Left ventricle myocardium inferior (tissue), 1 donor: ENCODE measurements at places on chromosomes 13 and 19.

DNA sequence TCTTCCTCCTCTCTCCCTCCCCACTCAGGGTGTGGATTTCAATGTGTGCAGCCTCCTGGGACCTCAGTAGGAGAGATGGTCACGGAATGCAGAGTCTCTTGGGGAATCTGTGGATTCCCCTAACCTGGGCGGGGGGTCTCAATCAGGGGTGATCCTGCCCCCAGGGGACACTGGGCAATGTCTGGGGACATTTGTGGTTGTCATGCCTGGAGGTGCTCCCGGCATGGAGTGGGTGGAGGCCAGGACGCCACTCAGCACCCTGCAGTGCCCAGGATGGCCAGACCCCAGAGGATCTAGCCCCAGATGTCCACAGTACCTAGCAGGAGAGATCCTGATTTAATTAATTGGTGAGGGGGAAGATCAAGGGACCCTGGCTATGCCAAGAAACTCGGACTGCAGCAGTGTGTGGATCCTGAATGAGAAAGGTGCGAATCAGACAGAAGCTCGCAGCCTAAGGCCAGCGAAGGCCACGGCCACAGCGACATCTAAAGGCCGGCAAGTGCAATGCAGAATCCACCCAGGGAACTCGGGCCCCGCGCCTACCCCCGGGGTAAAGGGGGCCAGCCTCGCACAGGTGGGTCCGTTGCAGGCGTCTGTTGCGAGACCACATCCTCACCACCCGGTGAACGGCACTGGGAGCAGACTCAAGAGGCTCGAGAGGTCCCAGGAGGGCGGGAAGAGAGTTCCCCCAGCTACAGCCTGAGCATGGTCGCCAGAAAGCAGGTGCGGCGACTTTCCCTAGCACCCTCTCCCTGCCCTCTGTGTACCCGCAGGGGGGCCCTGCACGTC lies 88.8 kb downstream of the GNG7 start:
- DNase-seq, result peak; percentile 29

DNA sequence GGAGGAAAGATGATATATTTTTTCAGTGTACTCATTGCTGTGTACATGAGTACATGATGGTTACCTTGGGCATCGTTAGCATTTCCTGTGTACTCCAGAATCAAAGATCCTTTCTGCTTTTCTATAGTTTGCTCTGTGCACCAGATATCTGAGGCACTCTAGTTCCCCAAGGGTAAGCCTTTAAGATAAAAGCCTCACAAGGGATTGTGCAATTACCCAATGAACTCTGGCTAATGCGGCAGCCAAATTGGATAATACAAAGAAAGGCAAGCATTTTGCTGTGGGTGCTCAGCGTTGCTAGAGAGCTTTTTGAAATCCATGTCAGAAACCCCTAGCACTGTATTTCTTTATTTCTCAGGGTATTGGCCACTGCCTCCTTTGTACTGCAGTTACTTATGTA lies 2.9 kb downstream of the CYSLTR2 start:
- DNase-seq, result no peak

GRCh38 chr19:38734176-38734425 lies 10.2 kb downstream of the CAPN12 start:
- DNase-seq, result no peak

GRCh38 chr13:44058624-44059215 lies 179.0 kb downstream of the LACC1 start:
- no peak for DNase-seq

GRCh38 chr19:10550336-10550735 lies 6.6 kb downstream of the ATG4D start:
- no peak for DNase-seq

DNA sequence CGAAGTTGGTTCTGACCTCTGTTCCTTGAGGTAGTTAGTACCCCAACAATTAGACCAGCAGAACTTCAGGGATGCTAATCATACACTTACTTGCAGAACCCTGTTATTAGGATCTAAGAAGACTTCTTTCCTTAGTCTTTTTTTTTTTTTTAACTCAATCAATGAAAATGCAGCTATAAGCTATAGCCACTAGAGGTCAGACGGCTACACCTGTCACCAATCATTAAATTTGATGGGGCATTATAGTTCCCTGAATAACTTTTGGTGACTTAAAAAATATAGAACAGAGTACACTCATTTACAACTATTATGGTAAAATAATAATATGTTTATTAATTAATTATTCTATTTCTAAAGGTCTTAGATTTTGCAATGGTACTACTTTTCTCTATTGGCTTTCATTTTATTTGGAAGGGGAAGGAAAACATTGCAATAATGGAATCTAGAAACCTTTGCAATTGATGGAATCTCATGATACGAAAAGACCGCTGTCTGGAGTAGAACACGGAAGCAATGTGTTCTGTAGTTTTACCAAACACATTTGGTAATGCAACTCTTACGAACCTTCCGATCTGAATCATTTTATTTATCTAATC lies 483.2 kb downstream of the DIAPH3 start:
- DNase-seq, result no peak

- DNase-seq, result no peak
These were observed 71.6 kb downstream of the LATS2 start for GRCh38 chr13:20989656-20990321.

DNA sequence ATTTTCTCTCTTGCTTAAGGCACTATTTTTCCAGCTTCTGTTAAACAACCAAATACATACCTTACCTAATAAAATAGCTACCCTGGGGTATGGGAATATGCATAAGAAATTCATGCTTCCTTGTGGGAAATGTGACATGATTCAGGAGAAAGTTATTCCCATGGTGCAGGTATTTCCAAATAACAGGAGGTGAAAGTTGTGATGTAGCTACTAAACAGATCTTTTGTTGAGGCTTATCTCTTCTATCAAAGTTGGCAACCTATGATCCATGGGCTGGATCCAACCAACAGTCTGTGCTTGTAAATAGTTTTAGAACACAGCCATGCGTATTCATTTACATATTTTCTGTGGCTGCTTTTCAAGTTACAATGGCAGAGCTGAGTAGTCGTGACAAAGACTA lies 177.8 kb upstream of the NBEA start:
- no peak for DNase-seq

DNA sequence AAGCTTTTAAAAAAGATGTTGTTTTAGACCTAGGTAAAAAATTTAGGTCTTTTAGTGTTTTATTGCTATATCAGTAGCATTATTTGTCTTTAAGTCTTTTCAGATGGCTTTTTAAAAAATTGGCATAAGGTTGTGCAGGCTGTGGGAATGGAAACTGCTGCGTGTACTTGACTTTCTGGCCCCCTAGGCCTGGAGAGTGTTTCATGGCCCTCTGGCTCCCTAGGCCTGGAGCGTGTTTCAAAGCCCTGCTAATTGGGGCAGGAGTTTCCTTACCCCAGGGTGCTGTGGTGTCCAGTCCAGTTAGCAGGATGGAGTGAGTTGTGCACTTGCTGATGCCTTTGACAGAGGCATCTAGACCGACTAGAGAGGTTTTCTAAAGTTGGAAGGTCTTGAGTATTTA lies 23.8 kb downstream of the PRAM1 start:
- DNase-seq, result no peak

- peak; percentile 23 for DNase-seq
These were observed 24.8 kb upstream of the SLC1A5 start for GRCh38 chr19:46812977-46813838.

DNA sequence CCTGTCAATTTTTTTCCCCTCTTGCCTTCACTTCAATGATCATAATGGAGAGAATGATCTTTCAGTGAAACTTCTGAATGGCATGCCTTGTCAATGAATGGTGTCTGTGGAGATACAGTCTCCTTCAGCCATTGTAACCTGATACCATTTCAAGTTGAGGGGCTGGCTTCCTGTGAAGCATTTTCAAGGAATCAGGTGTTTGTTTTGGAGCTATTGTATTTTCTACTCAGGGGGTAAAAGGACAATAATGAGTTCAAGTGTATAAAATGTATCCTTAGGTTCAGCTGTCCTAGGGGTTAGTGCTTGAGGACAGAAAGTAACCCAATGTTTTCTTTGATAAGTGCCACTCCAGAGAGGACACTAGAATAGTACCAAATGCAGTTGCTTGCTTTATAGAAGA lies 23.8 kb upstream of the CBY2 start:
- no peak for DNase-seq

DNA sequence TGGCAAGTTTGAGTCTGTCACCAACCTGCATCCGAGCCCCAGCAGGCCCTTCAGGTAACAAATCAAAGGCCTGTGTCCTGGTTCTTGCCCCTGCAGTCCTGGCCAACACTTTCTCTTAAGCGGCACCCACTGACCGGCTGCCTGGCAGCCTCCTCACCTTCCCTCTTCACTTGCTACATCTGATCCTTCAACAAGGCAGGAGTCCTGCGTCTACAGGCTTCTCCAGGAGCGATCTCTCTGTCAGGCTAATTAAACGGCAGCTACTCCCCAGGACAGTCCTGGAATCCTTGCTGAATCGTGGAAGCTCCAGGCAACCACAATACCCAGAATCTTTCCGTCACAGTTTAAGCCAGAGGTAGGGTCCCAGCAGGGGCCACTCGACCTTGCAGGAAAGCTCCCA lies 41.1 kb upstream of the GAS6 start:
- DNase-seq, result no peak

- DNase-seq, result no peak
These were observed 799.7 kb downstream of the DACH1 start for GRCh38 chr13:71067165-71067815.

GRCh38 chr19:42474743-42475142 lies 32.0 kb upstream of the CXCL17 start:
- DNase-seq, result no peak

- no peak for DNase-seq
These were observed 58.4 kb downstream of the SPRYD7 start for GRCh38 chr13:49877629-49878218.

GRCh38 chr13:107034236-107034872 lies 466.4 kb upstream of the ARGLU1 start:
- no peak for DNase-seq

DNA sequence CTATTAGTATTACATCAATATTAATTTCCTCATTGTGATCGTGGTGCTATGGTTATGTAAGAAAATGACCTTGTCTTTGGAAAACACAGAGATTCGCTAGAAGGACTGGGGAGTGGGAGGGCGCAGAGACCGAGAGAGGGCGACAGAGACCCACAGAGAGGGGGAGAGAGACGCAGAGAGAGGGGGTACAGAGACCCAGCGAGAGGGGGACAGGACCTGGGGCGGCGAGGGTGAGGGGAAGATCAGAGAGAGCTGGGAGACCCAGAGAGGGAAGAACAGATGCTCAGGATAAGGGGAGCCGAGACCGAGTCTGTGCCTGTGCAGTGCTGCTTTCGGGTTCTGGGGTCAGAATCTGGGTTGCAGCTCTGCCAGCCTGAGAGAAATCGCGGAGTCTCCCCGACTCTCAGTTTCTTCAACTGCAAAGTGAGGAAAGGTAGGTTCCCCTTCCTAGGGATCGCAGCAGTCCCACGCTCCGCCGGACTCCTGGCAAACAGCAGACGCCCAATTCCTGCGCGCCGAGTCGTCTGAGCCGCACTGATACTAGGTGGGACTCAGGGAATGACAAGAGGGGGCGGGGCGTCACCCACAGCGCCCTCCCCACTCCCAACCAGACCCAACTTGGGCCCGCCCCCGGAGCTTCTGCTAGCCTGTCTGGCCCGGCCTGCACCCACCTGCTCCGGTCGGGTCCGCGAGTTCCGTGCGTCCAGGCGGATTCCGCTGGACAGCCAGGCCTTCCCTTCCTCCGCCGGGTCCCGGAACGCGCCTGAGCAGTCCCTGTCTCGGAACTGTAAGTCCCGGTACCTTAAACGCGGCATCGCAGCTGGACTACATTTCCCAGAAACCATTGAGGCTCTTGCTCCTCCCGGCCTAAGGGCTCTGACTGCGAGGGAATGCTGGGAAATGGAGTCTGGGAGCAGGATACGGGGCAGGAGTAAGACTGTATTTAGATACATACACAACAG lies 15.3 kb downstream of the IZUMO2 start:
- peak; percentile 92 for DNase-seq

DNA sequence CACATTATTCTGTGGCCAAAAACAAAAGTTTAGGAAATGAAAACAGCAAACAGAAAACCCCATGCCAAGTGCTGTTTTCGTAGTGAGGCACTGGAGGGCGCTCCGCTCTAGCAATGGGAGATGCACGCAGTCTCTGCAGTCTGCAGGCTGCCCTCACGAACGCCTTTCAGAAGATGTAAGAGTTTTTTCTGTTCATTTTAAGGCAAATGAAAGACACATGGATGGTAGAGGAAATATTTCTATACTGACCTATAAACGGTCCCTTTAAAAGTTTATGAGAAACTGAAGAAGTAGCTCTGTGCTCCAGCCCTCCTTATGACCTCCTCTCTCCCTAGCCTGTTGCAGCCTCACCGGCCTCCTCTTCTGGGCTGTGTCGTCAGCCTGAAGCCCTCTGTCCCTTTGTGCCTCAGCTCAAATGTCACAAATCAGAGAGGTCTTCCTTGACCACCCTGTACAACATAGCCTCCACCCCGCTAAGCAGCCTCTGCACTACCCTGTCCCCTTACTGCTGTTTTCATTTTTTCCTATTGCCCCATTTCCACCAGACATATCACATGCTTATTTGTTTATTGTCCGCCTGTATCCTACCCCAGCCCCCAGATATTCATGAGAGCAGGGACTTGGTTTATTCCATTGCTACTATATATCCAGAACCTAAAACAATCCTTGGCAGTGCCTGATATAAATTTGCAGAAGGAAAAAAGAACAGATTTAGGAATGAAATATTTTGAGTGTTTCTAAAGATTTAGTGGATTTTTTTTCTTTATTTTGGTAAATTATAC lies 116.4 kb downstream of the TM9SF2 start:
- DNase-seq, result no peak

DNA sequence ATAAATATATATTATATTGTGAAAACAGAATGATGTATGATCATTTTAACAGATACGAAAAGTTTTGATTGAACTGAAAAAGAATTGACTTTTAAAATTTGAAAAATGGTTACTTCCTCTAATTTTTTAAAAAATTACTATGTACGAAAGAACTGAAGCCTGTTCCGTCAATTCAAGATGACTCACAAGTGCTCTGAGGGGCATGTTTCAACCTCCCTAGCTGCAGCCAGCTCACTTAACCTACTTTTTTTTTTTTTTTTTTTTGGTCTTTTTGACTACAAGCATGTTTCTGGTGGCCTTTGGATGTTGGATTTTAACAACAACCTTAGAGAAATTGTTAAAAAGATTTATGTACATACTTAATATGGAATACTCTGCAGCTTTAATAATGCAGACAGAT lies 1139.3 kb downstream of the DIAPH3 start:
- no peak for DNase-seq

DNA sequence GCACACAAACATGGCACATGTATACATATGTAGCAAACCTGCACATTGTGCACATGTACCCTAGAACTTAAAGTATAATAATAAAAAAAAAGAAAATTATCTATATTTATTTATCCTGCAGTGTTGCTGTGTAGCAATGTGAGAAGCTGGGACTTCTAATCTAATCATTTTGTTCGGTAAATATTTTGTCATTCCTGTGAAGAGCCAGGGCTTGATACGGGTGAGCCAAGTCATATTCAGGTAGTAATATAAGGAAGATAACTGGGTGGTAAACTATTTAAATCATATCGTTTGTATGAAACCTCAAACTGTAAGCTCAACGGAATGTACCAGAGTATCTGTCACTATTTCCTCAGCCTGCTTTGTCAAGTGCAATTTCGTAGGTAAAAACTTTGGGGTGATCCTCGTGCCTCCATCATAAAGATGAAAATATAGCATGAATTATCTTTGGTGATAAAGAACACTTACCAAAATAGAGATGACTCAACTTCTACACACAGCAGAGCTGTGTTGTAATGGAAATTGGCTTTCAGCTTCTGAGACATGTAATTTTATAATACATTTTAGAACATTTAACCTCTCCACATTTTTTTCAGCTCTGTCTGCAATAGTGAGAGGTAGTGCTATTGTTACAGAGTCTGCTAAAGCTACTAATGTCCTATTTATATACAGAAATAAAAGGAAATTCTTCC lies 92.9 kb downstream of the PCDH9 start:
- no peak for DNase-seq

- DNase-seq, result peak; percentile 94
These were observed at the start of gene ZNF473 for GRCh38 chr19:50025794-50026549. ZNF473 (plus strand) TSS chr19:50026005; CDS start chr19:50031083, 5,078 bp downstream.
